ENCODE measurements at places on chromosomes 12 and 14.

DNA sequence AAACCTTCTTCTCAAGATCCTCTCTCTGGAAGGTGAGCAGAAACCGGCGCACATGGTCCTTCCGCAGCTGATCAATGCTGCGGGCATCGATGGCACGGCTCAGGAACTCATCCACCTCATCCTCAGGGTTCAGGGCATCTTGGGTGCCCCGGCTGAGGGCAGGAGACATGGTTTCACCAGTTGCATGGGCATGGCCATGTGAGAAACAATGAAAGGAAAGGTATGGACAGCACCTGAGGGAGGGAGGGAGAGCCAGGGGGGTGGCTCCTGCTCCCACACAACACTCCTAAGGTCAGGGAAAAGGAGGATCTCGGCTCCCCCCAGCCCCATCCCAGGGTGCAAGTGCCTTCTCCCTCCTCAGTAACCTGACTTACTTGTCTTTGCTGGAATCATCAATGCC lies 13.6 kb downstream of the ADCY6 start:
- no peak for DNase-seq

DNA sequence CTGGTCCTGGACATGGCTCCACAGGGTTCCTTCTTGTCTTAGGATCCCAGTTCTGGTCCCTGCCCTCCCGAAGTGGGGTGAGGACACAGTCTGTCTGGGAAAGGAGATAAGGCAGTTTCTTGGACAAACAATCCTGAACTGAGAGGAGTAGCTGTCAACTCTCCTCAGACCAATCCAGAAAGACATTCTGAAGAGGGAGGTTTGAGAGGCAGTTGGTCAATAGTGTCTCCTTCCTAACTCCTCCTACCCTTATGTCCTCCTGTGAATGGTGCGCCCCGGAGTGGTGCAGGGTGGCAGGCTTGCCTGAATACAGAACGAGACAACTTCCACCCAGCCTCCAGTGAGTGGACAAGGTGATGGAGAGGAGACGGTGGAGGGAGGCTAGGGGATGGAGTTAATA lies 15.4 kb upstream of the ASIC1 start:
- DNase-seq: no peak

GRCh38 chr14:49212721-49213120 lies 373.5 kb downstream of the RPS29 start:
- DNase-seq: no peak

DNA sequence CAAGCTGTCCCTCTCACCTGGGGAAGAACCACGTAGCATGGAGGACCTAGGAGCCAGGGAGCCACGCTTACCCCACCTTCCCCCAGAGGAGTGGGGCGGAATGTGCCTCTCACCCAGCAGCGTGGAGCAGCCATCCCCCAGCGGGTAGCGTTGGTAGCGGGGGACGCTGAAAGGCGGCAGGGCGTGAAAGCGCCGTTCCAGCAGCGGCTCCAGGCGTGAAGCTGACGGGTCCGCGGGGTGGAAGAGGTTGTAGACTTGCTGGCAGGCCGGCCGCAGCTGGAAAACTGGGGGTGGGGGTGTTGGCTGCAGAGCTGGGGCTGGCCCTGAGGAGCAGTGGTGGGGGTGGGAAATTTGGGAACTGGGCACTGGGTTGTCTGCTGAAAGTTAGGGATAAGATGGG lies 11.9 kb downstream of the ARL6IP4 start:
- no peak for DNase-seq

GRCh38 chr12:76879710-76880518 lies 1.1 kb upstream of the CSRP2 start:
- DNase-seq: no peak

GRCh38 chr12:101764051-101764792 lies 25.0 kb upstream of the SYCP3 start:
- no peak for DNase-seq

- DNase-seq: no peak
These were observed 35.4 kb upstream of the LTA4H start for GRCh38 chr12:96070670-96071279.

DNA sequence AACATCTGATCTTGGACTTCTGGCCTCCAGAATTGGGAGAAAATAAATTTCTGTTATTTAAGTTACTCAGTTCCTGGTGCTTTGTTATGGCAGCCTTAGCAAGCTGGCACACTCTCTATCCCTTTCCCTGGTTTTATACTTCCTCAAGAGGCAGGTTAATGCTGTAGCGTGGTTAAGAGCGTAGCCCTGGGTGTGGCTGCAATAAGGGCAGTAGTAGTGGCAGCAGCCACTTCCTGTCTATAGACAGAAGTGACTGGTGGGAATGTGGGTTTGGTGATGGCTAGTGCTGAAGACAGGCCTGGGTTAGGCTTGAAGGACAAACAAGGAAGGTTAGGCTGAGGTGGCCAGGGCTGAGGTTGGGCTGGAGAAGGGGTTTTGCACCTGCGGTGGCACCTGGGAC lies 3.6 kb upstream of the LGALS3 start:
- no peak for DNase-seq

GRCh38 chr14:56661478-56661877 lies 81.9 kb downstream of the TMEM260 start:
- DNase-seq: no peak

DNA sequence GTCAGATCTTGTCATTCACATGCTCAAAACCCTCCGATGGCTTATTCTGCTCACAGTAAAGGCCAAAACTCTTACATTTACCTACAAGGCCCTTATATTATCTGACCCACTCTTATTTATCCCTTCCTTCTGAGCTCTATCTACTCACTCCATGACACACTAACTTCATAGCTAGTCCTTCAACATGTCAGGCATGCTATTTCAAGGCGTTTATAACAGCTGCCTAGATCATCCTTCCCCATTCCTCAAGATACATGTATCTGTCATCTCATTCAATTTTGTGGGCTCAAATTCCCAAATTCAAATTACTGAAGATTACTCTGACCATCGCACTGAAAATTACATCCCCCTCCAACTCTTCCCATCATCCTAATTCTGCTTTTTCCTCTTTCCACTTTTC lies 6.9 kb downstream of the MIS18BP1 start:
- DNase-seq: no peak

- no peak for DNase-seq
These were observed 32.9 kb downstream of the ASCL1 start for GRCh38 chr12:102990419-102990818.

DNA sequence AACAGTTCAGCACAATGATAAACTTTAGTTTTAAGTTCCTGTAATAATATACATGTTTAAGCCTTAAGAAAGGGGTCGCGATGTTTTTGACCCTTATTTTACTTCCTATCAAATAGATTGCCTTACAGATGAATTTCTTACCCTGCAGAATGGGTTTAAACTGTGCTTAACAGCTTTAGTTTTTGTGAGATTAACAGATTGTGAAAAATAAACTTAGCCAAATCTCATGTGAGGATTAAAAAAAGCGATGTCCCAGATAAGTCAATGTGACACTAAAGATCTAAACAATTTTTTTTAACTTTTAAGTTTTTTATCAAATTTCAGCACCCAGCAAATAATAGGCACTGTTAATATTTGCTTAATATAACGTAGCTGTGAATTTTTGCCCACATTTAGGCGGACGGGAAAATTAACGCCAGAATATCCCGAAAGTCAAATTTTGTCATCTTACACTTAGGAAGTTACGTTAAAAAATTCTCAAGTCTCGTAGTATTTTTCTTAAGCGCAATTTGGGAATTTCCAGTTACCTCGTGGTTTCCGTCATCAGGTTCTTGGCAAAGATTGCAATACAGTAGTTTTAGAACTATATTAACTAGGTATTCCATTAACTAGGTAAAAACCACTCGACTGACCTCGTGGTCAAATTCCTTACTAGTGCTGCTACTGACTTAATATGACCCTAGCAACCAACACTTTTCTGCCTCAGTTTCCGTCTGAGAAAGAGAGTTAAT lies 1.2 kb downstream of the HNRNPC start:
- no peak for DNase-seq

DNA sequence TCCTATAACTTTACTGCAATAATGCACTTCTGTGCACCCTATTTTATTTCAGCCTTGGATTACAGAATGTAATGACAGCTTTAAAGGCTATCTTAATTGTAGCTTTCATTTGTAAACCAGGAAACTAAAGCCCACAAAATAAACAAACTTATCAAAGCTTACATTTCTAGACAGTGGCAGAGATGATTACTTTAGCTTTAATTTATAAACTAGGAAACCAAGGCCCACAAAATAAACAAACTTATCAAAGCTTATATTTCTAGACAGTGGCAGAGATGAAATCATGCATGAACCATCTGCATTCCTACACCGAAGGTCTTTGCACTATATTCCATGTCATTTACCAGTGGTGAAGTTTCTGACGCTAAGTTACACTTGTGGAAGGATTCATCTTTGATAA lies 74.4 kb downstream of the PRKD1 start:
- DNase-seq: no peak

DNA sequence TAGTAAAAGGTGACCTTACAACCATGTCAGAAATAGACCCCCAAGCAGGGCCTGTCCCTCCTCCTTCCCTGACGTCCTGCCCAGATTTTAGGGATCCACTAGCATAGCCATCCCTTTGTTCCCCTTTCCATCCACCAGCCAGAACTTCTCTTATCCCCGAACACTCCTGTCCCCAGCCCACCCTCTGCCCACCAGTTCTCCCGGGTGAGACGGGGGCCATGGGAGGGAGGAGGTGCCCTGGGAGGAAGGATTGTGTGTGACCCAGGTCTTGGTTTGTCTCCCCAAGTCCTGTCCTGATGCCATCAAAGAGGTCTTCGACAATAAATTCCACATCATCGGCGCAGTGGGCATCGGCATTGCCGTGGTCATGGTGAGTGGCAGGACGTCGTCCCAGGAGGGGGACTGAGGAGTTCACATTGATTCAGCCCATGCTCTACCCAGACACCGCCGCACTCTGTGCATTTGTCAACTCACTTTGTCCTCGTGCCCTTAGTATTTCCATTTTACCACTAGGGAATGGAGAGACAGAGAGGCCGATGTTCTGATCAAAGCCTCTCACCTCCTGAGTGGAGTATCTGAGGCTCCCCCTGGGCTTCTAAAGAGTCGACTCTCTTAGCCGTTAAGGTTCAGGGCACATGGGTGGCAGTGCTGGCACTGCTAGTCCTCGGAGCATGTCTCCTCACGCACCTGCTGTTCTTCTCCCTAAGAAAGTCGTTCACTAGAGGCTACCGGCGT lies 35.9 kb downstream of the CD9 start:
- no peak for DNase-seq

DNA sequence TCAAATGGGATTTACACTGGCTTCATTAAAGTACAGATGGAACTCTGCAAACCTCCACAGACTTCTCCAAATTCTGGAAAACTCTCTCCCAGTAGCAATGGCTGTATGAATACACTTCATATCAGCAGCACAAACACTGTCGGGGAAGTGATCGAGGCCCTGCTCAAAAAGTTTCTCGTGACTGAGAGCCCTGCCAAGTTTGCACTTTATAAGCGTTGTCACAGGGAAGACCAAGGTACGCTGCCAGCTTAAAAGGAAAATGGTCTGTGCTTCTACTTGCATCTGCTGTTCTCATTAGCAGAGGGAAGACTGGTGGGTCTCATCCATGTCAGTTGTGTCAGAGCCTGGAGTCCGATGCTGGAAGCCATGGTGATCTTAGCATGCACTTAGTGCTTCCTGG lies 71.0 kb downstream of the GNS start:
- no peak for DNase-seq

- no peak for DNase-seq
These were observed 4.4 kb downstream of the TXNRD1 start for GRCh38 chr12:104219908-104220404.

- DNase-seq: no peak
These were observed 2.8 kb upstream of the SLC48A1 start for GRCh38 chr12:47770086-47770726.

- DNase-seq: no peak
These were observed 1102.8 kb upstream of the SEL1L start for GRCh38 chr14:82636426-82636825.

DNA sequence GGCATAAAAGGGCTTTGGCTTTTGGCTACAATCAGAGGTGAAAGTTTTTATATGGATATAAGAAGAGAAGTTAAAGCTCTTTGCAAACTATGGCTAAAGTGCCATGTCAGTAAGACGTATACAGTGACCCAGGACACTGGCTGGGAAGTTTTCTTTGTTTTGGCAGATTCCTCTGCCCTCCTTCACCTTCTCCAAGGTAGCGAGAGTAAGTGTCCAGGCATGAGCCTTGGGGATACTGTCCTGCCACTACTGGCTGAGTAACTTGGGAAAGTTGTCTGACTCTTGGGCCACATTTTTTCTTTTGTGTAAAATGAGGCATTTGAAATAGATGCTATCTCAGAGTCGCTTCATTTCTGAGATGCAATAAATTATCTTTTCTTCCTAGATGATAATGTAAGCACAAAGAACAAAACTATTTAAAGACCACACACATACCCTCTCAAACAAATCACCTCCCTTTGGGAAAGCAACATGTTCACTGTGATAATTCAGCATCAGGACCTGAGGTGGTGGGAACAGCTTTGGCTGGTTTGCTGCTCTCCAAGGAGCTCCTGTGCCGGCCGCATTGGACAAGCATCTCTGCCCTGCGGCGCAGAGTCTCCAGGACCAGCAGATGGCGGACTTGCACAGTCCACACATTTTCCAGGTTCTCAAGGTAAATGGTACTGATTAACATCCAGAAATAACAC lies 106.3 kb downstream of the PTCSC3 start:
- DNase-seq: peak; percentile 65

- DNase-seq: peak; percentile 15
These were observed 176.6 kb upstream of the CDKN3 start for GRCh38 chr14:54220071-54220703.

GRCh38 chr14:22800346-22800745 lies 14.9 kb downstream of the SLC7A7 start:
- DNase-seq: no peak

DNA sequence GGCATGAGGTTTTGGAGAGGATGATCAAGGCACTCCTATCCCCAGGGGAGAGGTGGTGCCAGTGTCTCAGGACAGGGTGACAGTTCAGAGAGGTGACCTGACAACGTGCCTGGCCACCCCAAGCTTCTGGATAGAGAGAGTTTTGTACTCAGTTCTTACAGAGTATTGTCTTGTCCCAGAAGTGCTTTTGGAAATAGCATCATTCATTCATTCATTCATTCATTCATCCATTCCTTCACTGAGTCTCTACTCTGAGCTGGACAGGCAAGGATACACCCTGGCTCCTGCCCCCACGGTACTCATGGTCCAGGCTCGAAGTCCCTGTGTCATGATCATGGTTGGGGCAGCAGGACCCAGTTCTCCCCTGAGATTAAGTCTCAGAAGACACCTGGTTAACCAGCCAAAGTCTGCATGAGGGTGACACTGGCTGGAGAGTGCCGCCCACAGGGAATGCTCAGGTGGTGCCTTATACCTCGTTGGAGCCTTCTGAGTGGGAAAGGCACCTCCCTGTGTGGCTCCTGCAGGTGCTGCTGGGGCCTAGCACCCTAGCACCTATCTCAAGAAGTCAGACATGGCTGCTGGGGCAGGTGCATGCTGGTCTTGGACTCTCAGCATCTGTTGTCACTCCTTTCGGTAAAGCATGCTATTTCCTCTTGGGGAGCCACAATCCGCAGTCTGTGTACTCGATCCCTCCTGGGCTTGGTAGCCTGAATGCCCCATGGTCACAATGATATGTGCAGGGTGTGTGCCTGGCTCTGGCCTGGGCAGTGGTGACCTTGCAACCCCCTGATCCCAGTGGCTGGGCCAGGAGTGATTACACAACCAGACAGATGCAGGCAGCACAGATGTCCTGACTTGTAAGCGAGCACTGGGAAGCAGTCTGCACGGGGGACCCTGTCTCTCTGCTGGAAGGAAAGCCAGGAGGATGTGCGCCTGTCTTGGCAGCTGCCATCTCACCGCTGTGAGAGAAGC lies 57.8 kb downstream of the C14orf132 start:
- no peak for DNase-seq

GRCh38 chr12:34393821-34394150 lies 371.5 kb downstream of the ALG10 start:
- DNase-seq: no peak

- no peak for DNase-seq
These were observed 131.6 kb upstream of the PLEKHG7 start for GRCh38 chr12:92571169-92571568.

GRCh38 chr12:13474381-13474780 lies 277.9 kb downstream of the EMP1 start:
- DNase-seq: no peak
